ENCODE measurements at places on chromosomes 4 and X.
A peak's percentile ranks its signal among the peaks of the same experiment; 100 is the strongest.

- DNase-seq: no peak
These were observed 133.2 kb upstream of the DIAPH2 start for GRCh38 chrX:96551322-96551872.

DNA sequence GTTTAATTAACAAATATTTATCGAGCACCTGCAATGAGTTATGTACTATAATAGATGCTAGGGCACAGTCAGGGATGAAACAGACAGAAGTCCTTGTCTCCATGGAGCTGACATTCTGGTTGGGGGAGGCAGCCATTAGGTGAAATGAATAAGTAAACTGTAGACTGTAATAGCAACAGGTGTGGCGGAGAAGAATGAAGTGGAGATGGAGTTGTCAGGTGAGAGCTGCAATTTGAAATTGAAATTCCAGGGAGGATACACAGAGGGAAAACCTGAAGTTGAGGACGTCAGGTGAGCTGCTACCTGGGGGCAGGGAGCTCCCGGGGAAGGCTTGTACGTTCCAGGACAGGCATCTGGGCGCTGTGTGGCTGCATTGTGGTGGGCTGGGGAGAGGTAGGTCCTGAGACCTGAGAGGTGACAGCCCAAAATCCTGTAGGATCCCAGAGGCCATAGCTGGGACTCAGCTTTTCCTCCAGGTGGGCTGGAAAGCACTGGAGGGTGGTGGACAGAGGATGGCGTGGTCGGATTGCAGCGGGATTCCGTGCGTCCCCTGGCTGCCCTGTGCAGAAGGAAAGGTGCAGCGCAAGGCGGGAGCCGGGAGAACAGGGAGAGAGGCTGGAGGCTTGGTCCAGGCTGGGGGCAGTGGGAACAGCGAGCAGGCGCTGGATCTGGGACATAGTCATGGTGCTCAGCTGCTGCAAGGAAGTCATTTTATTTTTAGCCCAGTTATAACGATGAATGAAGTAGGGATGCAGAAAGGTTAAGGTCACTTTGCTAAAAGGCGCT, 24.8 kb downstream of the CYTL1 start:
- no peak for DNase-seq

- DNase-seq: no peak
These were observed 8.4 kb upstream of the TRIML2 start for GRCh38 chr4:188117631-188118324.

DNA sequence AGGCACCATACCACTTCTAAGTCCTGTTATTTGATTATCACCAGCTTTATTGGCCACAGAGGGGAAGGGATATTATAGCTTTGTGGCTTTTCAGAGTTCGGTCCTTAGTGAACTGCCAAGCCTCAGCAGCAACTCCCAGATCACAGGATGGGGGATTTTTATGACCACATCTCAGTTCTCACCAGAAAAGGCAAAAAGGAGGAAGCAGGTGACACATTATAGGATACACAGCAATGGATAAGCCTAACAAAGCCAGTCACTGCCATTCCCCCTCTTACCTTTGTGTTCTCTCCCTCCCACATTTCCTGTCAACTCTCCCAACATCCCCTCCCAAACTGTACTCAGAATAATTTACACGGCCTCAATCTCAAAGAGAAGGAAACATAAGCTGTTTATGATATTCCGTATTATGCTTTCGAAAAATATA, 142.8 kb downstream of the MGST2 start:
- no peak for DNase-seq

GRCh38 chr4:173328236-173328901, 5.8 kb downstream of the HMGB2 start:
- DNase-seq: no peak

- no peak for DNase-seq
These were observed 402.5 kb downstream of the RAPGEF2 start for GRCh38 chr4:159505266-159505975.

DNA sequence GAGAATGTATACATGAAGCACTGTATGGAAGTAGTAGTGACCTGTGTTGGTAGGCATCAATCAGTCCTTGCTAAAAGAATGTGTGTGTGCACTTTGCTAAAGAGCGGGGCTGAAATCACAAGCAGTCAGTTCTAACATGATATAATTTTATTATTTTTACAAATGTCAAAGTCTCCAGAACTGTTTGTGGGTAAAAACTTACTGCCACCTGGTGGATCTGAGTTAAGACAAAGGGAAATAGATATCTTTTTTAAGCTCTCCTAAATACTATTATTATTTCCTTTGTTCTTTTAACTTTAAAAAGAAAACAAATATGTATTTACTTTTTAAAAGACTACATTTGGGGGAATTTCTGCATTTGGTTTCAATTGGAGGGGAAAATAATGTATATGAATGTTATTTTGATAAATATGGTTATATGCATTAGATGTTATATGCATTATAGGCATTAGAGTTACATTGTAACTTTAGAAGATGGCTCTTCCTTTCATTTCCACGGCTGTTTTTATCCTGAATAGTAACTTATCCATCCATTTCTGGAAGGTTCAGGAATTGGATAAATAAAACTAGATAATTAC, 7.8 kb upstream of the CLOCK start:
- DNase-seq: peak; percentile 54

DNA sequence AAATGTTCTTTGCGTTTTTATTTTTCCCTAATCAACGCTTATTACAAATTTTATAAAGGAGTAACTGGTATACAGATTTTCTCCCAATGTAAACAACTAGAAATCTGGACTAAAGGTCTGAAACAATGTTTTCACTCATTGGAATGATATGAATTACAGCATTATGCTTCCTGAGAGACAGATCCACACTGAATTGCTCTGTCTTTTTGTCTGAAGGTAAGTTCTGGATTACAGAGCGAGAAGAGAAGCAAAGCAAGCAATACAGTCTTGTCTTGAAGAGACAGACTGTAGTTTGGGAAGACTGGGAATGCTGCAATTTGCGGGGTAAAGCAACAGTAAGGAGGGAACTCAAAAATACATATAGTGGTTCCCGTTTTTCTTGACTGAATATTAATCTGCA, 262.2 kb upstream of the PABPC4L start:
- DNase-seq: no peak

- DNase-seq: no peak
These were observed 42.5 kb downstream of the ADD1 start for GRCh38 chr4:2886161-2886560.

Measured in CD4-positive, alpha-beta T cell treated with Interleukin-2 at 100 ng/mL for 4 hours (primary cell).